ENCODE measurements at places on chromosomes 1 and 21.

GRCh38 chr21:14484188-14485009 lies 61.7 kb downstream of the SAMSN1 start:
- DNase-seq = no peak

GRCh38 chr1:203202431-203203245 lies 16.1 kb upstream of the CHI3L1 start:
- no peak for DNase-seq

- DNase-seq = no peak
Measured at GRCh38 chr21:38263493-38263892, 6.7 kb downstream of the KCNJ15 start.

DNA sequence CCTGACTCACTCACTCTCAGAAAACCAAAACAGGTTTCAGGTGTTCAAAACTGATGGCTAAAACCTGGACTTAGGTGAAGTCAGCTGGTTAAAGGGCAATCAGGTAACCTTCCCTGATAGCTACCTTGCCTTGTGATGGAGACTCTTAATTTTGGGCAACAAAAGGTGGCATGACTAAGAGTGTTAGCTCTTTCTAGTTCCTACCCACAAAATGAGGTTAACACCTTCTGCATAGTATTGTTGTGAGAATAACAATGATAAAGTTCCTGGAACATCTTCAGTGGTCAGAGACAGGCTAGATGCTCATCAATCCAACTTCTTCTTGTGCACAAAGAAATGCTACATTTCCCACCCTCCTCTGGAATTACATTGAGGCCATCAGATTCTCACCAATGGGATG lies 214.8 kb downstream of the ZNF648 start:
- no peak for DNase-seq

- DNase-seq = no peak
Measured at GRCh38 chr21:16241479-16241963, 511.7 kb downstream of the USP25 start.

DNA sequence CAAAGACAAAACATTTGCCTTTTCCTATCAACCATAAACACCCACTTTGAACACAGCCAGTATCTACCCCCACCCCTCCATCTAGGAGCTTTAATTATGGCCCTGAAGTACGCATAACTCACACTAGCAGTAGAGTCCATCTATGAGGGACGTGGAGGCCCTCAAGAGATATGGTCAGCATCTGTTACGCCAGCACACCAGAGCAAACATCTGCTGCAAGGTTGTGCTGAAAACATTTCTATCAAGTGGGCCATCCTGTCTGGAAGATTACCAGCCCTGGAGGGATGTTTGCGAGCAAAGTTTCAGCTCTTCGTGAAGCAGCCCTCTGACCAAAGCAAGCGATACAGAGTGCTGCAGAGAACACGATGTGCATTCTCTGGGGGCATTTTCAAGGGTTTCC lies 74.6 kb downstream of the SLC45A1 start:
- no peak for DNase-seq

- DNase-seq = no peak
Measured at GRCh38 chr1:25003457-25004190, 73.5 kb upstream of the RUNX3 start.

- DNase-seq = no peak
Measured at GRCh38 chr1:101291562-101292380, 55.0 kb downstream of the S1PR1 start.

GRCh38 chr1:156090138-156090839 lies 8.0 kb upstream of the MEX3A start:
- DNase-seq = no peak

GRCh38 chr1:54012008-54012325 lies 6.0 kb downstream of the LDLRAD1 start:
- DNase-seq = no peak

DNA sequence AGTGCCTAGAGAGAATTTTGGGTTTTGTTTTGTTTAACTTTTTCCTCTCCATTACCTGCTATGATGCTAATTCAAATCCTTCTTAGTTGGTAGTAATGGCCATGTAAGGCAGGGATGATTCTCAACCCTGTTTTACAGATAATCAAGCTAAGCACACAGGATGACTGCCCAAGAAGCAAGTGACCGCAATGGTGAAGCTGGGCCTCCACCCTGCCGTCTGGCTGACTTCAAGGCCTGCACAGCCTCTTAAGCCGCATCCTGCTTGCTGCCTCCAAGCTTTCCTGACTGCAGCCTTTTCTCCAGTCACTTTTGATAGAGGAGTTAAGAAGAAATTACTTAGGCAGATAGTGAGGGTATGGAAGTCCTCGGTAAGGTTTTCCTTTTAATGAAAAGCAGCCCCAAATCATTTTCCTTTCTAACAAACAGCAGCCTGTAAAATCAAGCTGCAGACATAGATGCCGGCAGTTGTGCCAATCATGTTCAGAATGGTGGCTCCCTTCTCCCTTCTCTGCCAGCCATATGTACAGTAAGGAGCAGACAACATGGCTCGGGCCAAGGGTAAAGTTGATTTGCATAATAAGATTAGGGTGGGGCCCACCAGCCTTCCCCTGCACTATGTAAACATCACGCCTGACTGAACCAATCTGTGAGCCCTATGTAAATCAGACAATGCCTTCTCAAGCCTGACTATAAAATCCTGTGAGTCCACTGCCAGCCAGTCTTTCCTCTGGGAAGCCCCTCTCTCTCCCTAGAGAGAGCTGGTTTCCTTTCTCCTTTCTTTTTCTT lies 8.8 kb upstream of the CTBS start:
- DNase-seq = no peak

DNA sequence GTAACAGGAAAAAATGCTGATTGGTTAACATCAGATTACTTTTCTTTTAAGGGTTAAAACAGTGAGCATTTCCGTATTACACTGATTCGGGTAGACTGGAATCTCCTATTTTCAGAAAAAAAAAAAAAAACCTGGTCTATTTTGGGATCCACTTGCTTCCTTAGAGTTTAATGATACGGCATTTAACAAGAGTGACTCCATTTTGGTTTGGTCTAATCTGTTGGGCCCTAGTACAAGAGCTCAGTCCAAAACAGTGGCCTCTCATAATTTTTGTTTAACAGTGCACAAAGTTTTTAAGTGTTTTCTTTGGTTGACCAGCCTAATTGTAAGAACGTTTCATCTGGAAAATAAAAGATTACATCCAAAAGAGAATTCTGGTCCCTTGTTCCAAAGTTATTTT lies 120.2 kb downstream of the NRDC start:
- no peak for DNase-seq

GRCh38 chr1:49226758-49227157 lies 450.1 kb upstream of the BEND5 start:
- DNase-seq = no peak

DNA sequence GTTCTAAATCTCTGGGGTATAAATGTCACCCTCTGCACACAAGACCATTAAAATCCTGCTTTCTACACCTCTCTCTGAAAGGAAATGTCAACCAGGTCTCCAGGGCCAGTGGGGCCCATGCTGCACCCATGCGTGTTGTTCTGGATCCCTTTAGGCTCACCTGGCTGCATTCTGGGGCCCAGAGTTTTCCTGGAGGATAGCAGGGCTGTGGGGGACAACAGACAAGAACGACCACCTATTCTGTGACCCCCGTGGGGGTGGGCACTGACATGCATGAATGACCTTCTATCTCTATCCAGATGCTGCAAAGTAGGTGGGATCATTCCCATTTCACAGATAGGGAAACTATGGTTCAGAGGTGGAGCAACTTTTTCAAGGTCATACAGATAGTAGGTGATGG lies 41.6 kb downstream of the TNNT2 start:
- DNase-seq = peak; percentile 52

DNA sequence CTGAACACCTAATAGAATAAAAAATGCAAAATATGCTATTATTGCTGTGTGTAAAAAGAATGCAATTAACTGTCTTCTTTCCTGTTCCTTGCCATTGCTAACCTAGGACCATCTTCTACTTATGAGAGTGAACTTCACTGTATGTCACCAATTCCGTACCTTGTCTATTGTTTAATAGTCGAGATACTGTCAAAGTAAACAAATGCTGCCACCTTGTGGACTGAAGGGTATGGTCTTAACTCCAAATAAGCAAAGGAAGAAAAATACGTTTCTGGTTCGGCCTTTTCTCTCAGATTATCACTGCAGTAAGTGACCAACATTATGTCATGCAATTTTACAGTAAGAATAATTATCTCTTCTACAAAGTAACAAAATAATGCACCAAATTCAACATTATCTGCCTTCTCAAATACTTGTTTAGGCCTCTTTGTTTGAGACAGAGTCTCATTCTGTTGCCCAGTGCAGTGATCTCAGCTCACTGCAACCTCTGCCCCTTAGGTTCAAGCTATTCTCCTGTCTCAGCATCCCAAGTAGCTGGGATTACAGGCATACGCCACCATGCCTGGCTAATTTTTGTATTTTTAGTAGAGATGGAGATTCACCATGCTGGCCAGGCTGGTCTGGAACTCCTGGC lies 133.4 kb downstream of the COP1 start:
- no peak for DNase-seq

DNA sequence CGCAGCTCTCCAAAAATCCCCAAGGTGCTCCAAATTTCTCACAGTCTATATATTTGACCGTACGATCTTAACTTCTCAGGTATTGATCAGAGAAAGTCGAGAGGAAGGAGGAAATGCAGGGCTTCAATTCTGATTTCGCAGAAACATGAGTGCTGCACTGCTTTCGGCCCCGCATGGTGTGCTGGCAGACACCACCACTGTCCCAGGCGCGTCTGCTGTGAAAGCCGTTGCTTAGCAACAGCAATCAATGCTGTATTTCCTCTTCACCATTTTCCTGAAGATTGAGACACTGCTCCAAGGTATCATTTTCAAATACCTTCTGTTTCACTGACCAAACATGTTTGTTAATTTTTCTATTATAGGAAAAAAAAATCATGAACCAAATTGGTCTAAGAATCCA lies 296.3 kb downstream of the SMYD3 start:
- peak; percentile 87 for DNase-seq

DNA sequence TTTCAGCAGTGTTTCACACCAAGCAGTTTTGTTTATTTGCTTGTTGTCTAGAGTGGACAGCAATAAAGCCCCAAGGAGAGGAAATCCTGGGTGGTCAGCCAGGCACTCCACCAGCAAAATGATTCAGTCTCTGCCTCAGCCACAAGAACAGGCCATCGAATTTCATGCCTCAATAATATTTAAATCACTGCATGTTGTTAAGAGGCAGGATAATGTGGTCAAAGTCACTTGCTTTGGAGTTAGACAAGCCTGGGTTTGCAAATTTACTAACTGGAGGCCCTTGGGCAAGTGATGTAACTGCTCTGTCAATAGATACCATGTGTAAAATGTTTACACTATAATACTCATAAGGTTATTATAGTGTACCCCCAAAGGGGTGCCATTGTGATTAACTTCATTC lies 349.6 kb downstream of the LMO4 start:
- DNase-seq = no peak

DNA sequence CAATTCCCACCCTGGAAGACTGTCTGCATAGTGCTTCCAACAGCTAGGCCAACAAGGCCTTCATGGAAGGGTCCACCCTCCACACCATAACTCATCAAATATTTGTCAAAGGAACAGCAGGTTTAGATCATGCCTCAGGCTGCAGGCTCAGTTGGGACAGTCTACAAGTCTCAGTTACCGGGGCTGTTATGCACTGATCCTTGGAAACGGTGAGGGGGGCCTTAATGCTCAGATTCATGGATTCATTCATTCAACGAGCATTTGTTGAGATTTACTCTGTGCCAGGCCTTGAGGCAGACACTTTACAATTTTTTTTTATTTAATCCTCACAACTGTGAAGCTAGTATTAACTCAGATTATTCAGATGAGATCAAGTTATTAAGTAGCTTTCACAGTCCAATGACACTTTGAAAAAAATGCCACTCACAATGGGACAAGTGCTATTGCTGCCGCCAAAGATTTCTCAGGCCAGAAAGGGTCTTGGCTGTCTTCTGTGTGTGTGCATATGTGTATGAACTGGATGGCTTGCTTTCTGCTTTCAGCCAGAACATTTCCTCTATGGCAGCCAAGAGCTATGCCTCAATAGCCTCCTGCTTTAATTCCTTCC lies 8.9 kb upstream of the C1orf216 start:
- no peak for DNase-seq
